ENCODE measurements at places on chromosomes 11 and 22.

DNA sequence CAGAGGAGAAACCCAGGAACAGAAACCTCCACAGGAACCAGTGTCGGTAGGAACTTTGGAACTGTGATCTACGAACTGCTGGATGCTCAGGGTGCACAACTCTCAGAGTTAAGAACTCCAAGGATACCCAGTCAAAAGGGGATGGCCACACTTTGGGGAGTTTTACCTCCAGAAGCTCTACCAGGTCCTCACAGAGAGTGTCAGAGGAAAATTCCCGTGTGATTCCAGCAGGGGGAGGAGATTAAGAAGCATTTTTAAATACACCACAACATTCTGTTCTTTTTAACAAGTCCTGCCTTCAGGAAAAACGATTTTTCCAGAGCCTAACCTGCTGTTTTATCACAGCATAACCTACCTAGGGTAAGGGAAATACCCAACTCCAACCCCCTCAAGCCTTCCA, 104.0 kb downstream of the SOX6 start:
- DNase-seq, result peak; percentile 16

GRCh38 chr22:20992456-20993303, 9.2 kb downstream of the THAP7 start:
- no peak for DNase-seq

DNA sequence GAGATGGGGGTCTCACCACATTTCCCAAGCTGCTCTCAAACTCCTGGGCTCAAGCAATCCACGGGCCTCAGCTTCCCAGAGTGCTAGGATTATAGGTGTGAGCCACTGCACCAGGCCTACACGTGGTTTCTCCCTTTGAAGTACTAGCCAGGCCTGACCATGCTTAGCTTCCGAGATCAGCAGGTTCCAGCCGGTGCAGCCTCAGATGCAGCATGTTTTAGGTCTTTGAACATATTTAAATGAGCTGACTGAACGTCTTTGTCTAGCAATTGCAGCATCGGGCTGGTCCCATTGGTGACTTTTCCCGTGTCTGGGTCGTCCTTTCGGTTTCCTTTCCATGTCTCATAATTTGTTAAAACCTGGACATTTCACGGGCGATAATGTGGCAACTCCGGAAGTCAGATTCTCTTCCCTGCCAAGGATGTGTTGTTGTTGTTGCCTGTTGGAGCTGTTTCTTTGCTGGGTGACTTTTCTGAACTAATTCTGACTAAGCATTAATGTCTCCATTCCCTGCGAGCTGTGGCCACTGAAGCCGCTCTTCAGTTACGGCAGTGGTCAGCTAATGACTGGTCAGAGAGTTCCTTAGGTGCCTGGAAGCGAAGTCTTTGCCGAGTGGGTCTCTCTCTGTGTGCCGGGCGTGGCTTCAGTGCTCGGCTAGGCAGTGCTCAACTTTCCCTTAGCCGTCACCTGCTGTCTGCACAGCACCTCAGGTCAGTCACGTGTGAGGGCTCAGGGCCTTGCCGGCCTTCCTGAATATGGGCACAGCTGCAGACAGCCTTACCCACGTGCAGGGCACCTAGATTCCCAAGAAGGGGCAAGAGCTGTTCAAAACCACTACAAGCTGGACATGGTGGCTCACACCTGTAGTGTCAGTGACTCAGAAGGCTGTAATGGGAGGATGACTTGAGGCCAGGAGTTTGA, 3.8 kb upstream of the CYP2D6 start:
- no peak for DNase-seq

DNA sequence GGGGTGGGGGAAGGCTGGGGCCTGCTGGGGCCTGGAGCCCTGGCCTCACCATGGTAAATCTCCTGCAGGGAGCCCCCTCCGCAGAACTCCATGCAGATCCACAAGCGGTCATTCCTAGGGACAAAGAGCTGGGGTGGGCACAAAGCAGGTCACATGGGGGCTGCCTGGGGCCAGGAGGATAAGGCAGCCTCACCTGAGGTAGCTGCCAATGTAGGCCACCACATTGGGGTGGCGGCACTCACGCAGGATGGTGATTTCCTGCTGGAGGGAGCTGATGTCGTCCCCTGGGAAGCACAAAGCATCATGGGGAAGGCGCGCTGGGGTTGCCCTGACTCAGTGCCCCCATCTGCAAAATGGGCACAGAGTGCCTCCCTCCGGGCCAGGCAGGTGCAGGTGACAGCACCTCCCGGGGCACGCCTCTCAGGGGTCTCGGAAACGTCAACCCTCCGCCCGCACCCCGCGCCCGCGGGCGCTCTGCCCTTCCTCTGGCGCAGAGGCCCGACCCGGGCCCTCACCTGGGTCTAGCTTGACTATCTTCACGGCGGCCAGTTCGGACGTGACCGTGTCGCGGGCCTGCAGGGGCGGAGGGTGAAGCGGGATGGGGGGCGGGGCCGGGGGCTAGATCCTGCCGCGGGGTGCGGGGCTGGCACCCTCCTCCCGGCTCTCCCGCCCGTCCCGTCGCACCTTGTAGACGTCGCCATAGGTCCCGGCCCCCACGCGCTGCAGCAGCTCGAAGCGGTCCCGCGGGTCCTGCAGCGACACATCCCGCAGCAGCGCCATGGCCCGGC, 450 bp downstream of the MAP4K2 start:
- no peak for DNase-seq

DNA sequence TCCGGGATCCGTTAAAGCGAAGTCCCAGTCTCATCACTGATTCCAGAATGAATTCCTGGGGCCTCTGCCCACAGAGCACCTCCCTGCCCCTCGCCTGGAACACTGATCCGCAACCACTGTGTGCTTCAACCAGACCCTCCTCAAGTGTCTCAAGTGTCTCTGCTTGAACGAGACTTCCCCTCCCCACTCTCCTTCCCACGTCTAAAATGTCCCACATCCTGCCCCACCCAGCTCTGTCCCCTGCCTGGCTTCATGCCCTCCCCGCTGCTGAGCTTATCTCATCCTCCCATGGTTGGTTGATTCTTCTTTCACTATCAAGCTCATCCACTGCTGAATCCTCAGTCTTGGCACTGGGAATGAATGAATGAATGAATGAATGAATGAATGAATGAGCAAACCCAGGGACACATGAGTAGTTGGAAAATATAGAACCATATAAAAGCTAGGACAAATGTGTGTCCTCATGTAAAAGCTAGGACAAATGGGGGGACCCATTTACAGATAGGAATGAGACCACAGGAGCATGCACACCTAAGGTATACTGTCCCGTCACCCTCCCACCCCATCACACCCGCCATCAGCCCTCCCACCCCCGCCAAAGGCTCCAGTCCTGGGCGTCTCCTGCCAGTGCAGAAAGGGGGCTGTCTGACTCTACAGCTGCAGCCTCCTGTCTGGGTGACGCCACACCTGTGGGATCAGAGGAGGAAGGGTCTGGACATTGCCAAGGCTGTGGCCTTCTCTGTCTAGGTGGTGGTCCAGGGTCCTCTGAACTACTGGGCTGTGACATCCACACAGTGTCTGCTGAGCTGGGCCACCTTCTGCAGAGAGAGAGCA, 71.4 kb upstream of the LINC01488 start:
- no peak for DNase-seq

GRCh38 chr11:85167038-85167437, 460.1 kb downstream of the DLG2 start:
- DNase-seq, result no peak

DNA sequence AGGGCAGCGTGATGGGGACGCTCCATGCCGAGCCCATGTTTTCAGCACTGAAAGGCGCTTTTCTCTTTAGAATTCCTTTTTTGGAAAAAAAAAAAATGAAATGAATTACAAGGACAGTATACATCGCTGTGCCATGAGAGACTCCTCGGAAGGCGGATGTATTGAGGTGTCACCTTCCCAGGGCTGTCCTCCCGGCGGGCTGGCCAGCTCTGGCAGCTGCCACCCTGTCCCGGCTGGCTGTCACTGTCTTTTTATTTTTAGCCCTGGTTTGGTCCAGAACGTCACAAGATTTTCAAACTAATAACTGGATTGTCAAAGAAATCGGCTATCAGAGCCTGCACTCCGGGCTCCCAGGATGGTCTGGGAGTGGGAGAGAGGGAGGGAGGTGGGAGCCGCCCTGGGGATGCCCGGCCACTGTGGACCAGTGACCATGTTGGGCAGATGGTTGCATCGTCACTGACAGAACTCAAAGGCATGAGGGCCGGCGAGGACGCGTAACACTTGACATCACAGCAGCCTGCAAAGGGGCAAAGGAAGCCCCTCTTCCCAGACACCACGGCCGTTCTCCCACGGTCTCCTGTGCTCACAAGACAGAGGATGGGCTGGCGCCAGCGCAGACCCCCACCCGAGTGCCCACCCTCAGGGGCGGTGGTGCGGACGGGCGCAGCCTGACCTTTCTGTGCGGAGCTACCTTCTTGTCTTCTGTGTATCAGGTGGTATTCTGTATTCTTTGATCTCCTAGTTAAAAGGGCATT, 392.9 kb downstream of the TBC1D22A start:
- DNase-seq, result no peak

GRCh38 chr11:58922479-58922878, 16.8 kb upstream of the GLYATL1 start:
- no peak for DNase-seq

DNA sequence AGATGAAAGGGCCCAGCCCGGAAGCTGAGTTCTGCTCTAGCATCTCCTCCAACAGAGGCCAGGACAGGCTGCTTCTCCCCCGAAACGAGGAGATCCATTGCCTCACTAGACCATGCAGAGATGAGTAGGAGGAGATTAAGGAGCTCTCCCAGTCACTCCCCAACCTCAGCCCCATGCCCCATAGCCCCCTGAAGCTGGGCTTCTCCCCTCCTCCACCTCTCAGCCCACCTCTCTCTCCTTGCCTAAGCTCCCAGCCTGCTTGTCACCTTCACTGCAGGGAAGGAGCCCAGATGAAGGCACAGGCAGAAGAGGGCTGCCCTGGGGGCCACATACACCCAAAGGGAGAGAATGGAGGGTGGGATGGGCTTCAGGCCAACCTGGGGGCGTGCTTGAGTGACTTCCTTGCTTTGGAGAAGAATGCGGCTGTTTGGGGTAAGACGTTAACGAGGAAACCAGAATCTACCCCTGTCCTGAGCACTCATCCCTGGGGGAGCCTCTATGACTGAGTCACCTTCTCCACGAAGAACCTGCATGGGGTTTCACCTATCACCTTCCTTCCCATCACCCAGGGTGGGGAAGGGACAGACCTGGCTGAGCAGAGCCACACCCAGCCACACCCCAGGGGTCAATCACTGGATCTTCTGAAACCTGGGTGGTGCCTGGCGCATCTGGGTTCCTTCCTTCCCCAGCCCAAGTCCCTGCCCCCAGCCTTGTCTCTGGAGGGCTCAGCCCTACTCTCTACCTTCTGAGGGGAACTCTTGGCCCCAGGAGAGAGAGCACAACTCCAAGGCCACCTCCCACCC, 11.6 kb upstream of the GNAZ start:
- no peak for DNase-seq

DNA sequence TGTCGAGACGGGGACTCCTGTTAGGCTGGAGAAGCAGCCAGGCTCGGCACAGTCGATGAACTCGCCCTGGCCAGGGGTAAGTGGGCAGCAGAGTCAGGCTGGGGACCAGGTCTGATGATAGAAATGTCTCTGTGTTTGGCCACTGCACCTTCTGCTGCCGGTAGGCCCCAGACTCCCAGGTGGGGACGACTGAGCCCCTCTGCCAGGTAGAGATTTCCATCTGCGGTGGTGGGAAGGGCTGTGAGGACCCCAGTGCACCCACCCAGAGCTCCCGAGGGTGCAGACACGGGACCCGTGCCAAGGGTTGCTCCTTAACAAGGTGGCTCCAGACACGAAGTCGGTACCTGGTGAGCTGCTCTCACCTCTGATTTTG, 862.5 kb downstream of the TBC1D22A start:
- no peak for DNase-seq

GRCh38 chr11:10480026-10480425, 25.0 kb downstream of the AMPD3 start:
- no peak for DNase-seq

DNA sequence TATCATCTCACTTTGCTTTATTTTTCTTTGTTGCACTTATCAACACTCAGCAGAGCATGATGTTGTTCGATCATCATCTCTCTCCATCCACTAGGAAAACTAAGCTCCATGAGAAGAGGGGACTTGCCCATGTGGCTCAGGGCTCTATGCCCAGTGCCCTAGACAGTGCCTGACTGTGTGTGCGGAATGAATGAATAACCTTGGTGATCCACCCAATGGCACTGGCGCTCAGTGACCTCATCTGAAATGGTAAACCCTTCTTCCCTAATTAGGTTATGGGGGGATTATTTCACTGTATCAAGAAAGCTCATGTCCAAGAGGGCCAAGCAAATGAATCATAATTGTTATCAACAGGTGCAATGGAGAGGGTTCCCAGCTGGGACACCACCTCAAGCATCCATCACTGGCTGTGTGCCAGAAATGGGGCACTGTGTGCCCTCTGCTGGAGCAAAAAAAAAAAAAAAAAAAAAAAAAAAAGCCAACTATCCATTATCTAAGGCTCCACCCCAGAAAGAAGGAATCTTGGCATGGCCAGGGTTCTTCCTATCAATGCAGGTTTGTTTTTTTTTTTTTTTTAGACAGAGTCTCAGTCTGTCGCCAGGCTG, 172.6 kb downstream of the LARGE1 start:
- DNase-seq, result no peak

DNA sequence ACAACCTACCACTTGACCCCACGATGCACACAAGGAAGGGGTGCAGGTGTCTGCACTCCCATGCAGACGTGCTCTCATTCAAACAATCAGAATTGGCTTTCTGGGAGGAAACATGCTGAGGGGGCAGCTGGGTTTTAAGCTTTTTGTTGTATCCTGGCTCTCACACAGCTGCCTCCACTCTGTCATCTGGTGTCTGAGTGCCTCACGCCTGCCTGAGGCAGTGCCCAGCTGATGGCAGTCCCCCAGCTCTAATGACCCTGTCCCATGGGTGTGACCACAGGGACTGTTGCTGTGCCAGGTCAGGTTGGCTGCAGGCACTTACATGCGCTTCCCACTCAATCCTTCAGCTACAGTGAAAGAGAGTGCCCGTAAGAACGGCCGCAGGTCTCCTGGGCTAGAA, 53.7 kb downstream of the ARFGAP3 start:
- DNase-seq, result no peak

DNA sequence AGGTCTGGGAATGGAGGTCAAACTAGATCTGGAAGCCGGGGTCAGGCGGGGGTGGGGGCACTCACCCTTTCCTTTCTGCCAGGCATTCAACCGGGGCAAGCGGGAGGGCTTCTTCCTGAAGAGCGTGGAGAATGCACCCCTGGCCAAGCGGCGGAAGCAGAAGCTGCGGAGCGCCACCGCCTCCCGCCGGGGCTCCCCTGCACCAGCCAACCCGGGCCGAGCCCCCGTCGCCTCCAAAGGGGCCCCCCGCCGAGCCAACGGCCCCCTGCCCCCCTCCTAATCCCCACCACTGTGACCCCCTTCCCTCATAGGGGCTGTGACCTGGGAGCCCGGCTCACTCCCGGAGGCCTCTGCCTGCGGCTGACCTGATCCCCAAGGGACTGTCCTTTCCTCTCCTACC, 12.2 kb downstream of the RPS6KA4 start:
- no peak for DNase-seq

GRCh38 chr11:127058524-127058923, 58.0 kb upstream of the KIRREL3 start:
- no peak for DNase-seq

GRCh38 chr22:27761000-27761399, 40.6 kb downstream of the MN1 start:
- DNase-seq, result no peak

Measured in HFFc6 (cell line).